H1 (cell line): ENCODE measurements at places on chromosomes 11 and 22. TPM values are rescaled to one million over a fixed set of nuclear protein-coding genes. Genes with fewer than 3 reads are reported as not detected.

GRCh38 chr11:130904380-130904779 lies 11.9 kb downstream of the SNX19 start:
- H3K4me3 ChIP-seq, result no peak overlapping the region
- no peaks in the 10 kb centered on the region for H3K4me1 ChIP-seq
- H3K36me3 ChIP-seq, result peaks cover 76% of the 10 kb centered on the region
- H3K27ac ChIP-seq, result no peak overlapping the region
- DNase-seq, result no peak

Gene NRIP3
- total RNA-seq, result 7.1 and 7.8 TPM in 2 replicates

- no peaks in the 10 kb centered on the region for H3K27me3 ChIP-seq
- H3K27ac ChIP-seq, result no peak overlapping the region
- no peak for DNase-seq
- no peak overlapping the region for H3K4me3 ChIP-seq
Observed at GRCh38 chr22:31637447-31637890, 24.5 kb downstream of the PISD start.

Gene TRIM66
- total RNA-seq, result 3.0 and 3.1 TPM in 2 replicates

DNA sequence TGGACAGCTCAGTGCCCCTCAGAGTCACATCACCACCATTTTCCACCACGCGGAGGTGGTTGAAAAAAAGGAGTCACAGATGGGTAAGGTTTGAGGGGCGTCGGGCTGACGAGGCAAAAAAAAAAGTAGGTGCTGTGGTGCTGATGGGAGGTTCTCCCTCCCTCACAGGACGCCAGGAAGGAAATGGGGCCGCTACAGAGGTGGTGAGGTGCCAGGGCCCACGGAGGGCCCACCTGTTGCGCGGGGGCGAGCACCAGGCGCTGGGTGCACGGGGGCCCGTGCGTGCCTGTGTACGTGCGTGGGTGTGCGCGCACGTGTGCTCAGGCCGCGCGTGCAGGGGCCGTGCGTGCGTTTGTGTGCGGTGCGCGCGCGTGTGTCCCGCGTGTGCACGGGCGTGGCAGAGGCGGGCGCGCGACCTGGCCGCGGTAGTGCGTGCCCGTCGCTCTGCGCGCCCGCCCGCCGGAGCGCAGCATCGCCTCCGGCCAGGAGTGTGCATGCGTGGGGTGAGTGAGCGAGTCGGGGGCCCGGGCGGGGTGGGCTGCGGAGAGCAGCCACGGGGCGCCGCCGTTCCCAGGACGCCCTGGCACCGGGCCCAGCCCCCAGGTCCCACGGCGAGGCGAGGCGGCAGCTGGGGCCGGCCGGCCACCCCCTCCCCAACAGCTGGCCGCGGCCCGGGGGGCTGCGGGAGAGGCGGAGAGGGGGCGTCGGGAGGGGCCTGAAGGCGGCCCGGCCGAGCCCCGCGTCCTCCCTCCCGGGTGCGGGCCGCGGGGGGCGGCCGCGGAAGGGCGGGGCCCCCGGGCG lies 2.8 kb downstream of the PDGFB start:
- no peak overlapping the region for H3K27ac ChIP-seq
- peak overlapping the region; percentile 59 for H3K4me3 ChIP-seq
- peaks cover 21% of the 10 kb centered on the region for H3K4me1 ChIP-seq
- DNase-seq, result no peak
- H3K27me3 ChIP-seq, result peaks cover 26% of the 10 kb centered on the region
- no peaks in the 10 kb centered on the region for H3K36me3 ChIP-seq

DNA sequence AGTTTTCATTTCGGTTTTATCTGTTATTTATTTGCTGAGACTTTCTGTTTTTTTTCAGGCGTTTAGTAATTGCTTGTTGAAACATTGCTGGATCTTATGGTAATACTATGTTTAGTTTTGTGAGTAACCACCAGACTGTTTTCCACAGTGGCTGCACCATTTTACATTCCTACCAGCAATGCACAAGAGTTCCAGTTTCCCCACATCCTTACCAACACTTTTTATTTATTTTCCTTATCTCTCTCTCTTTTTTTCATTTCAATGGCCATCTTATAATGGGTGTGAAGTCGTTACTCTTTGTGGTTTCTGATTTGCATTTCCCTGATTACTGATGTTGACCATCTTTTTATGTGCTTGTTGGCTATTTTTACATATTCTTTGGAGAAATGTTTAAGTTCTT lies 23.7 kb downstream of the USP47 start:
- no peaks in the 10 kb centered on the region for H3K4me1 ChIP-seq
- no peak overlapping the region for H3K27ac ChIP-seq
- no peak for DNase-seq
